Breast epithelium (tissue), 4 donors: ENCODE measurements at places on chromosomes 13 and 19. TPM values are rescaled to one million over a fixed set of nuclear protein-coding genes. Genes with fewer than 3 reads are reported as not detected.
A peak's percentile ranks its signal among the peaks of the same experiment; 100 is the strongest.

DNA sequence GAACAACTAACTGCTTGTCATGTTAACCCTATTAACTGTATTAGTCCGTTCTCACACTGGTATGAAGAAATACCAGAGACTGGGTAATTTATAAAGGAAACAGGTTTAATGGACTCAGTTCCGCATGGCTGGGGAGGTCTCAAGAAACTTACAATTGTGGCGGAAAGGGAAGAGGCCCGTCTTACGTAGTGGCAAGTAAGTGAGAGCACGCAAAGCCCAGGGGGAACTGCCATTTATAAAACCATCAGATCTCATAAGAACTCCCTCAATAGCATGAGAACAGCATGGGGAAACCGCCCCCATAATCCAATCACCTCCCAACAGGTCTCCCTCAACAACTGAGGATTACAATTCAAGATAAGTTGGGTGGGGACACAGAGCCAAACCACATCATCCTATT is 34.7 kb downstream of the PHF11 start:
- DNase-seq: no peak
- H3K36me3 ChIP-seq: no peaks in the 10 kb centered on the region
- H3K27ac ChIP-seq: no peak overlapping the region
- H3K27me3 ChIP-seq: no peaks in the 10 kb centered on the region
- no peaks in the 10 kb centered on the region for H3K4me1 ChIP-seq
- no peak overlapping the region for H3K4me3 ChIP-seq

DNA sequence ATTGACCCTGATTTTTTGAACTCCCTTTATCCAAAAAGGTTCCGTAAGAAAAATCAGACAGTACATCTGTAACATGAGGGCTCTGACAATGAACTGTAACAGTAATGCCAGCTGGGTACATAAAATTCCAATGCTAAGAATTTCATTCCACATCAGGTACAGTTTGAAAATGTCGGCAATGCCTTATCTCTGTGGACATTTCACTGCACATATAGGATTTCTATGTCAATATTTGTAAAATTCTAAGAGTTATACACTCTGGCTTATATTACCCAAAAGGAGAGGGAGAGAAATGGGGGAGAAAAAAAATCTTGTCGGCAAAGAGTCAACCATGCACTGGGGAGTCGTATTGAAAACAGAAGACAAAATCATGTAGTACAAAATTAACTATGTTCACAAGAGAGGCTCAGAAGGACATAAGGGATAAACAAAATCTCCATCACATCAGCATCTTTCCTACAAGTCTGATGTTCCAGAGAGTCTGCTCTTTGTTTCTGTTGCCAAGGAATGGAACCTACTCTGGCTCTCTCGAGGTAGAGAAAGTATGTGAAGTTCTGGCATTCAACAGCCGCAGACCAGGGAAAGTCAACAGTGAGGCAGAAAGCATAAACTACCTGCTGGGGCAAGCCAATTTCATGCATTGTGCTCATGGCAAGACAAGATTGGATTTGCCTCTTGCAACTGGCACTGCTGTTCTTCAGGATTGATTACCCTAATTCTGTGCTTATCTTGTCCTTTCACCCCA is 72.4 kb downstream of the STARD13 start:
- H3K4me1 ChIP-seq: no peaks in the 10 kb centered on the region
- no peaks in the 10 kb centered on the region for H3K36me3 ChIP-seq
- H3K4me3 ChIP-seq: no peak overlapping the region
- peak; percentile 50 for DNase-seq
- peak overlapping the region; percentile 60 for H3K27ac ChIP-seq
- H3K27me3 ChIP-seq: no peaks in the 10 kb centered on the region

GRCh38 chr19:5949792-5950305 is 28.1 kb downstream of the RANBP3 start:
- H3K27me3 ChIP-seq: no peaks in the 10 kb centered on the region
- H3K4me1 ChIP-seq: peaks cover 7% of the 10 kb centered on the region
- H3K4me3 ChIP-seq: no peak overlapping the region
- no peak for DNase-seq
- H3K27ac ChIP-seq: no peak overlapping the region

Gene INAFM1
- 7.2 TPM for total RNA-seq

Gene C19orf33
- total RNA-seq: 19.3 TPM

GRCh38 chr13:91277013-91277676 is 70.3 kb upstream of the MIR17HG start:
- H3K4me3 ChIP-seq: no peak overlapping the region
- H3K36me3 ChIP-seq: no peaks in the 10 kb centered on the region
- no peaks in the 10 kb centered on the region for H3K27me3 ChIP-seq

Gene ZNF667
- 6.2 TPM for total RNA-seq
